ENCODE measurements at places on chromosomes 12 and 14. TPM values are rescaled to one million over a fixed set of nuclear protein-coding genes. Genes with fewer than 3 reads are reported as not detected.

FAM186B gene
- total RNA-seq, result 0.50 TPM

ARL6IP4 gene
- total RNA-seq, result 129 TPM

BLOC1S1 gene
- 46.0 TPM for total RNA-seq

- no peak for DNase-seq
- H3K36me3 ChIP-seq, result no peaks in the 10 kb centered on the region
- H3K27me3 ChIP-seq, result no peaks in the 10 kb centered on the region
- H3K4me3 ChIP-seq, result no peak overlapping the region
- H3K27ac ChIP-seq, result no peak overlapping the region
These were observed 27.4 kb downstream of the PTPN11 start for GRCh38 chr12:112446008-112446725.

- H3K27me3 ChIP-seq, result no peaks in the 10 kb centered on the region
- H3K36me3 ChIP-seq, result no peaks in the 10 kb centered on the region
- no peak overlapping the region for H3K4me3 ChIP-seq
- no peak overlapping the region for H3K27ac ChIP-seq
- no peaks in the 10 kb centered on the region for H3K4me1 ChIP-seq
- DNase-seq, result no peak
These were observed 14.7 kb downstream of the STON2 start for GRCh38 chr14:81385419-81385818.

DNA sequence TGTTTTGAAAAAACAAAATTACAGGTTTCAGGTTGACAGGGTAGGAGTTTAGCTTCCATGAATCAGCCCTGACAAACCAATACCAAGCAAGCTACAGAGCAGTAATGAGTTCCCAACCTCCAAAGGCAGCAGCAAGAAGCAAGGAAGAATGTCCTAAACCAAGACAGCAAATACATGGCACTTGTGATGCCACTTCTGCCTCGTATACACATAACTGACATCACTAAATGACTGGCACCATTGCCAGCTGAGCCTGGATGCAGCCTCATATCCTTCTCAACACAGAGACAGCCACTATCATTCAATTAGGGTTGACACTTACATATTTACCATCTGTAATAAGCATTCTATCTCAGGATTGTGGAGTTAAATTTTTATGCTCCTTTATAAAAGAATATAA, 35.0 kb upstream of the MDM1 start:
- no peak overlapping the region for H3K27ac ChIP-seq
- no peaks in the 10 kb centered on the region for H3K27me3 ChIP-seq
- H3K4me1 ChIP-seq, result no peaks in the 10 kb centered on the region
- no peaks in the 10 kb centered on the region for H3K36me3 ChIP-seq

DNA sequence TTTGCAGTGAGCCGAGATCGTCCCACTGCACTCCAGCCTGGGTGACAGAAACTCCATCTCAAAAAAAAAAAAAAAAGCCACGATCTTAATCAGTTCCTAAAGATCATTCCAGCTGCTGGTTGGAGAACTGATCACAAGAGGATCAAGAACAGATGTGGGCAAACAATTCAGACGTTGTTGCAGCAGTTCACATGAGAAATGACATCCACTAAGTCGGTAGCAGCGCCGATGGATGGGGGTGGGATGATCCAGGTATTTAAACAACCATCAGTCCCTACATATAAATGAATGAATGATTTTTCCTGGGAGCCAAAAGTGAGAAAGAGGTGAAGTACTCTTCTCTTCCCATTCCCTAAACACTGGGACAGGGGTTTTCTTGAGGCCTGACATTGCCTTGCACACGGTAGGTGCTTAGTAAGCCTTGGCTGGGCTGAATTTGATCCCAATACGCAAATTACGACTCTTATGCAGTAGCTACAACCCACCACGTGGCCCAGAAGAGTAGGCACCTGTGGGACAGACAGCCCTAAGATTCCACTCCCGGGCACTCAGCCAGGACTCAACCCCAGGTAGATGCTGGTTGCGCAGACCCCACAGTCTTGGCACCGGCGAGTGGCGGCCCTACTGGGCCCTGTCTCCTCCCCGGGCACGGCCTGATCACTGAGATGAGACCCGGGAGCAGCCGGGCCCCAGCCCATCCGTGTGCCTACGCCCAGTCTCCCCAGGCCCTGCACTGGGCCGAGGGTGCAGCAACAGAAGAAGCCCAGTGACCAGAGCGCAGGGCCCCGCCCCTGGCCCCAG, 565 bp downstream of the SPRYD3 start:
- no peaks in the 10 kb centered on the region for H3K27me3 ChIP-seq
- peaks cover 18% of the 10 kb centered on the region for H3K4me1 ChIP-seq
- peak overlapping the region; percentile 88 for H3K27ac ChIP-seq
- H3K36me3 ChIP-seq, result peaks cover 8% of the 10 kb centered on the region
